Fibroblast of skin of back (primary cell): ENCODE measurements at places on chromosomes 7 and 10.

DNA sequence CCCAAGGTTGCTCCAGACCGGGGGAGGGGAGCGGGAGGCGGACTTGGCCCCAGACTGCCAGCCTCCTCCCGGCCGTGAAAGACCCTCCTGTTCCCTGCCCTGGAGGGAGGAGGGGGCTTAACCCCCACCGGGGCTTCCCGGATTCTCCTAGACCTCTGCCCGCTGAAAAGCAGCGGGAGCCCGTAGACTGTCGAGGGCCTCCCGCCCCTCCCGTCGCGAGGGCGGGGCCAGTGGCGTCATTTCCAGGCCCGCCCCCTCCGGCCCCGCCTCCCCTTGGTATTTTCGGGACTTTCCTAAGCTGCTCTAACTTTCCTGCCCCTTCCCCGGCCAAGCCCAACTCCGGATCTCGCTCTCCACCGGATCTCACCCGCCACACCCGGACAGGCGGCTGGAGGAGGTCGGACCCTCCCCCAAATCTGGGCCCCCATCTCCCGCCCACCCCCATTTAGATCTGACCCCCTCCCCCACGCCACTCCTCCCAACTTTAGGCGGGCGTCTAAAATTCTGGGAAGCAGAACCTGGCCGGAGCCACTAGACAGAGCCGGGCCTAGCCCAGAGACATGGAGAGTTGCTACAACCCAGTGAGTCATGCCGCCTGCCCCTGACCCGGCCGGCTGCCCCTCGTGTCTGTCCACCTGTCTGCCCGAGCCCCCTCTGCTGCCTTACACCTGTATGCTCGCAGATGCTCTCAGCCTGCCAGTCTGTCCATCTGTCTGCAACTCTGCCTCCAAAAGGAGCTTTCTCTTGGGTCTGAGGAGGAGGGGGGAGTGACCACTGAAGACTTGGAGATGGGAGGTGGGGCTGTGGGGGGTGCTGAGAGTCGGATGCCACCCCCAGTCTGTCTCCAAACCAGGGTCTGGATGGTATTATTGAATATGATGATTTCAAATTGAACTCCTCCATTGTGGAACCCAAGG is at the start of gene NFKB2:
Gene NFKB2, plus strand, starts transcription at position 306 of the 917 bp plus-strand sequence. Its CDS starts 255 bp downstream, at position 561.
- peak; percentile 85 for DNase-seq

GRCh38 chr10:132592790-132593383 is 55.3 kb downstream of the INPP5A start:
- DNase-seq: no peak

DNA sequence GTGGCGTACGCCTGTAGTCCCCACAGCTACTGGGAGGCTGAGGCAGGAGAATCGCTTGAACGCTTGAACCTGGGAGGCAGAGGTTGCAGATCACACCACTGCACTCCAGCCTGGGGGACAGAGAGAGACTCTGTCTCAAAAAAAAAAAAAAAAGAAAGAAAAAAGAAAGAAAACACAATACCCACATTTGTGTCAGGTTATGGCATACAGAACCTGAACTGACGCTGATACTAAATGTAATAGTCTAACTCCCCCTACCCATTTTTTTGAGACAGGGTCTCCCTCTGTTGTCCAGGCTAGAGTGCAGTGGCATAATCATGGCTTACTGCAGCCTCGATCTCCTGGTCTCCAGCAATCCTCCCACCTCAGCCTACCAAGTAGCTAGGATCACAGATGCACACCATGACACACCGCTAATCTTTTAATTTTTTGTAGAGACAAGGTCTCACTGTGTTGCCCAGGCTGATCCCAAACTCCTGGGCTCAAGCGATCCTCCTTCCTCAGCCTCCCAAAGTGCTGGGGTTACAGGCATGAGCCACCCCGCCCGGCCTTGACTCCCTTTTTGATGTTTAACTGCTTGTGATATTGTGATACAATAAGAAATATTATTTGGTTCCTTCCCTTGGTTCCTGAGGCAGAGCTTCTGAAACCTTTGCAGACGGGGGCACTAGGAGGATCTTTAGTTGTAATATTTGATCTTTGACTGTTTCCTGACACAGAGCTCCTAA is 6.5 kb upstream of the MMD2 start:
- no peak for DNase-seq

- peak; percentile 78 for DNase-seq
These were observed 73.3 kb upstream of the COL13A1 start for GRCh38 chr10:69728335-69728870.

DNA sequence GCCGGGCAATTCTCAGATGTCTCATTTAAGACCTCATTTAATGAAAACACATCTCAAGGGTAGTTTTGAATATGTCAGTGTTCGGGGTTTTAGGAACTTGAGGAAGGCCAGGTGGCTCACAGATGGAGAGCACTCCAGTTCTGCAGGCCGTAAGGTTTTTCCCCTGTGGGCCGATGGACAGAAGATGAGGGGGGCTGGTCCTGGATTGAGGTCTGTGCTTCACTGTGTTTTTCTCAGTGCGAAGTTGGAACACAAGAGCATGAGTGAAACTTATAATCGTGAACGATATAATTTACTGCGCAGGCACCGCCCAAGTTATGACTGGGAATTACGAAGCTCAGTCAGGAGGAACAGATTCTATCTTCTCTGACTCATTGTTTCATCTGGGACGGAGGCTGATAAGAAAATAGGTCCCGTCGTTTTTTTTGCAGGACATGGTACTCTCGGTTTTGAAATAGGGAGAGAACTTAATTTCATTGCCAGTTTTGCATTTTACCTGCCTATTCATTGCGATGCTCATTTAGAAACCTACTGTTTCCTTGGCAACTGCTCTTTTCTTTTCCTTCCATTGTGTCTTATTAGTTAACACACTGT is 591.0 kb upstream of the PFKP start:
- no peak for DNase-seq

DNA sequence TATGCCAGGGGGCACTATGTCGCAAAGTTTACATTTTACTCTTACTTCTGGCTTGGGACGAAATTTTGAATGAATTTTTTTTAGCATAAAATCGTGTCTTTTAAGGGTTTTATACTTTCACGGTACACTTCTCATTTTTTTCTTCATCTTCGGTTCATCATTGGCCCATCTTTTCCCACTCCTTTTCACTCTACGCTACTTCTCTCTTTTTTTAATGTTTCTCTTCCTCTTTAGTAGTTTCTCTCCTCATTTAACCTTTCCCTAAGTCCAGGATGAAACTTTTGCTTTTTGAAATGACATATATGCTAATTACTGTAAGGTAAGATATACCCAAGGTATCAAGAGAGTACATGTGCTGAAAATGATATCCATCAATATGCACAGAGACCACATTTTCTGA is 39.5 kb downstream of the C7orf33 start:
- DNase-seq: no peak

DNA sequence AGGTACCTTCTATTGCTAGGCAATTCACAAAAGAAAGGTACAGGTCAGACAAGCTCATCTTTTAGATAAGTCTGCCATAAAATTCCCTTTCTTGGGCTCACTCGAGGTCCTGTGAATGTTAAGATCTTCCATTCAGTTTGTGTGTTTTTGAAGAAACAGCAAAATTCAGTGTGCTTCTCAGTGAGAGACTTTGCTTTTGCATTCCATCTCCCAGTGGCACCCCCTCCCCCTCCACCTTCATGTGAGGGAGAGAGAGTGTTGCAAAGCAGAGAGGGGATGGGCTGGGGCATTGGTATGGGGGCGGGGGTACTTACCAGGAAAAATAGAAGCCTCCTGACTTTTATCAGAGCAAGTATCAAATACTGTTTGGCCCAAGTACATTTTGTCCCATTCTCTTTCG is 3.8 kb upstream of the TECTB start:
- DNase-seq: peak; percentile 24

GRCh38 chr7:91570560-91570959 is 306.3 kb downstream of the FZD1 start:
- DNase-seq: no peak

GRCh38 chr10:6781133-6781770 is 201.2 kb upstream of the PRKCQ start:
- no peak for DNase-seq

DNA sequence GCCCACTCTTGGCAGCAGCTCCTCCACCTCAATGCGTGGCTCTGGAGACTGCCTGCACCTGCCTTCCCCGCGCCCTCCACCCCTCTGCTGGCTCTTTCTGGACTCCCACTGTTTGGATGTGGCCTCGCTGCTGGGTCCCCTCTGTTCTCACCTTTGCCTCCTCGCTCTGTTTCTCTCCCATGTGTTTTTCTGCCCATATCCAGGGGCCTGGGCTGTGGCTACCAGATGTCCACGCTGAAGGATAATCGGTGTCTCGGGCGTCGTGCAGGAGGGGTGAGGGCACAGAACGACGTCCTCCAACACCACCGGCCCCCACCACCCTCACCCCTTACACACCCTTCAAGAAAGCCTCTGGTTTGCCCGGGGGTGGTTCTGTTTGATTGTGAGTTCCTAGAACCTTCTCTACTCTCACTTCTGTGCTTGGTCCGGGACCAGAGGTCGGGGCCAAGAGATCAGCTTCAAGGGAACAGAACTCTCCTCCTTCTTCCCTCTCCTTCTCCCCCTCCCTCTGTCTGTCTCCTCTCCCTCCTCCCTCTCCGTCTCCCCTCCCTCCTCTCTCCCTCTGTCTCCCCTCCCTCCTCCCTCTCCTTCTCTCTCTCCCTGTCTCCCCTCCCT is 31.7 kb downstream of the AP5Z1 start:
- DNase-seq: no peak

GRCh38 chr10:29811751-29812427 is 177.1 kb upstream of the SVIL start:
- DNase-seq: peak; percentile 88
